ENCODE measurements at places on chromosomes 7 and 10.

DNA sequence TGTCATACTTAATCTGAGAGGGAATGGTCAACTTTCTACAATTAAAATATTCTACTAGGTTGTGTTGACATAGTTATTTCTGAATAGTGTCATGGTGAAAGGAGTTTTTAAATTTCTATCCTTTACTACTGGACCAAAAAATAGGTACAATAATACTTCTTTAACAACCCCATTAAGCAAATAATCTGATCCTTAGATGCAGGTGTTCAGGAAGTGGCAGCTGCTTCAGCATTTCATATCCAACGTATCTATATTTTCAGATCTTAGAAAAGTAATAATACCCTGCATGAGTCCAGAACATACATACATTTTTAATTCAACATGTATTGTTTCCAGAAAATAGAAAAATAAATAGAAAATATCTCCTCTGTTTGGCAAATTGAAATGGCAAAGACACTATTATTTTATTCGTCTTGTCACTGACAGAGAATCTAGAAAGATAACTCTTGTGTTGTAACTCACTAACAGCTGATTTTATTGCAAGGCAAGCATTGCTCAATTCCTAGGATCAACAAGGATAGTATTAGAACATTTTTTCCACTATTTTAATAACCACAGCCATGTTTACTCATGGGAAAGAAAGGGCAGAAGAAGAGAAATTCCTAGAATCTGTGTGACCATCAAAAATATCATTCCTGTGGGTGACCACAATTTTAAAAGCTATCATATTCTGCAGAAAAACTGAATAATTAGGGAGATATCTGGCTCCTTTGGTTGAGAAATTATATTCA, 159.3 kb upstream of the CNTNAP2 start:
- DNase-seq: no peak

DNA sequence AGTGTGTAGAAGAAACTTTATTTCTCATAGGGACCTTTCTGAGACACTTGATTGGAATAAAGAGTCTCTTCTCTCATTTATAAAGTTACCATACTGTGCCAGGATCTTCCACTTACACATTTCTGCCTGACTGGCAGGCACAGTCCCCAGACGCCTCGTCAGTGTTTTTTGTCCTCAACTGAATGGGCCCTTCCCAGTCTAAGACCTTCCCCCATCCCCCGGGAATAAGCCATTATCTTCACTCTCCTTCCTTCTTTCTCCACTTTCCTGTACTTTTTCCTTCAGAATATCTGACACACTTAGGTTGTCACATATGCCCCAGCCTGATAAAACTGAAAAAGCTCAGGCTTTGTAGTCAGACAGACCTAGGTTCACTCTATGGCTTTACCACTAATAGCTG, 35.3 kb upstream of the KCNIP2 start:
- no peak for DNase-seq

GRCh38 chr7:116576350-116577319, 51.8 kb downstream of the CAV1 start:
- no peak for DNase-seq

DNA sequence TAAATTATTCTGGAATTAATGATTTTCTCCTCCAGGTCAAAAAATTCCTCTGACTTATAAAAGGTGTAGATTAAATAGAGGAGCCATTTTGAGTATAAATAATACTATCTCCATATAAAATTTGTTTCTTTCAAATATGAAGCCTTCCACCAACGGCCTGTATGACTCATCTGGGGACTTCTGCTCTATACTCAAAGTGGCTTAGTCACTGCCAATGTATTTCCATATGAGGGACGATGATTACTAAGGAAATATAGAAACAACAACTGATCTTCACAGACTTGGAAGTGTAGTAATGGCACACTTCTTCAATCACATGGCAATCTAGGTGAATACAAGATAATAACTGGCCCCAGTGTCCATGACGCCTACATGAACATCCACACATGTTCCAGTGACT, 335.6 kb upstream of the HGF start:
- DNase-seq: no peak

DNA sequence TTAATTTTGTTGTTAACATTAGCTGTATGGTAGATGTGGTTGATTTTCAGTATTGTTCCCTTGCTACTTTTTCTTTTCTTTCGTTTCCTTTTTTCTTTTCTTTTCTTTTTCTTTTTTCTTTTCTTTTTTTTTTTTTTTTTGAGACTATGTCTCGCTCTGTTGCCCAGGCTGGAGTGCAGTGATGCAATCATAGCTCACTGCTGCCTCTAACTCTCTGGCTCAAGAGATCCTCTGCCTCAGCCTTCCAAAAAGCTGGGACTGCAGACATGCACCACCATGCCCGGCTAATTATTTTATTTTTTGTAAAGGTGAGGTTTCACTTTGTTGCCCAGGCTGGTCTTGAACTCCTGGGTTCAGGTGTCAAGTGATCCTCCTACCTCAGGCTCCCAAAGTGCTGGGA, 14.4 kb downstream of the SLC26A3 start:
- DNase-seq: no peak

GRCh38 chr7:151187409-151188251, 580 bp upstream of the ASB10 start:
- DNase-seq: no peak

DNA sequence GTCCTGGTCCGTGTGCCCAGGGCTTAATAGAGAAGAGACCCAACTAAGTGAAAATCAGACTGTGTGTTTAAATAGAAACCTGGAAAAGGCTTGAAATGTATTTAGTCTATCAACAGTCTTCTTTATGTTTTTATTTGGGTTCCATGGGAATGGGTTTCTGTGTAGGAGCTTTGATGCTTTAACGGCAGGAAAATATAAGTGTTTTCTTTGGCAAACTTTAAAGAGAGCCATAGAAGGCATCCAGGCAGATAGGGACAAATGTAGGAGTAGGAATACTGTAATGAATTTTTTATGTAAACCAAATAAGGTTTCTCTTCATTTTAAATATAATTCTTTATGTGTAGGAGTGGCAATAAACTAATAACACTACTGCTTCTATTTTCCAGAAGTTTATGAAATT, 989.0 kb downstream of the GATA3 start:
- DNase-seq: no peak

Measured in neuronal stem cell (in vitro differentiated cells).